CD8-positive, alpha-beta memory T cell (primary cell): ENCODE measurements at places on chromosomes 7 and 10.
A peak's percentile ranks its signal among the peaks of the same experiment; 100 is the strongest.

DNA sequence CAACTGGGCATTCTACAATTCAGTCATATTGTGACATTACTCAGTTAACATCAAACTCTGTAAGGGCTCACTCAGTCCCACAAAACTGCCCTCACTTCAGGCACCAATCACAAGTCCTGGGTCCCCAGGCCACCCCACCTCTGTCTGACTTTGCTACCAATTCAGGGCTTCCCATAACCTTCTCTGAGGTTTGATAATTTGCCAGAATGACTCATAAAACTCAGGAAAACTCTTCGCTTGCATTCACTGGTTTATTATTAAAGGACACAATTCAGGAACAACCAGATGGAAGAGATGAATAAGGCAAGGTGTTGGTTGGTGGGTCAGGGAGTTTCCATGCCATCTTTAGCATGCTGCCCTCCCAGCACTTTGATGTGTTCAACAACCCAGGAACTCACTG is 41.3 kb downstream of the AVL9 start:
- no peak for DNase-seq

GRCh38 chr7:100119970-100120732 is 717 bp downstream of the CNPY4 start:
- DNase-seq: peak; percentile 65

GRCh38 chr10:123139521-123140163 is 3.9 kb downstream of the HMX3 start:
- DNase-seq: no peak

GRCh38 chr7:95501261-95501832 is 15.6 kb downstream of the ASB4 start:
- no peak for DNase-seq

DNA sequence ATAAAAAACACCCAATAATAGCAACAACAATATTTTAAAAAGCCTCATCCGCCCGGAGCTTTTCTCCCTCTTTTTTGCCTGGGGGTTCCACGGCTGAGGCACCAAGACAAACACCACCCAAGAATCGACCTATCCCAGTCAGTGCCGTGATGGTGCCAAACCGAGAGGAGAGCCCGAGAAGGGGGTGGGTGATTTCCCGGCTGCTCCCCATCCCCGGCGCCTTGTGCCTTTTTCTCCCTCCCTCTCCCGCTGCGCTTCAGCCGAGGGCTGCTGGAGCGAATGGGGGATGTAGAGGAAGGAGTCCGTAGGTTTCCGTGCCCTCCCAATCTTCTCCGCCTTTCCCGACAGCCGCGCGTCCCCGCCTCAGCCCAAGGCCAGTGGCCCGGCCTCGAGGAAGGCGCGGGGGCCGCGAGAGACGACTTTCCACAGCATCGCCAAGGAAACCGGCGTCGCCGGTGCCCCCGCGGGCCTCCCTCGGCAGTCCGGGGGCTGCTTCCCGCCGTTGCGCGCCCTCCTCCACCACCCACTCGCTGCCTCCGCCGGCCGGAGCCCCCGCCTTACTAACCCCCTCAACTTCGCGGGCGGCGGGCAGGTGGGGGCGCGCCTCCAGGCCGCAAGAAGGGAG is 1.3 kb downstream of the EGR2 start:
- DNase-seq: no peak

- DNase-seq: no peak
Observed at GRCh38 chr10:51950996-51951555, 251.7 kb upstream of the CSTF2T start.

DNA sequence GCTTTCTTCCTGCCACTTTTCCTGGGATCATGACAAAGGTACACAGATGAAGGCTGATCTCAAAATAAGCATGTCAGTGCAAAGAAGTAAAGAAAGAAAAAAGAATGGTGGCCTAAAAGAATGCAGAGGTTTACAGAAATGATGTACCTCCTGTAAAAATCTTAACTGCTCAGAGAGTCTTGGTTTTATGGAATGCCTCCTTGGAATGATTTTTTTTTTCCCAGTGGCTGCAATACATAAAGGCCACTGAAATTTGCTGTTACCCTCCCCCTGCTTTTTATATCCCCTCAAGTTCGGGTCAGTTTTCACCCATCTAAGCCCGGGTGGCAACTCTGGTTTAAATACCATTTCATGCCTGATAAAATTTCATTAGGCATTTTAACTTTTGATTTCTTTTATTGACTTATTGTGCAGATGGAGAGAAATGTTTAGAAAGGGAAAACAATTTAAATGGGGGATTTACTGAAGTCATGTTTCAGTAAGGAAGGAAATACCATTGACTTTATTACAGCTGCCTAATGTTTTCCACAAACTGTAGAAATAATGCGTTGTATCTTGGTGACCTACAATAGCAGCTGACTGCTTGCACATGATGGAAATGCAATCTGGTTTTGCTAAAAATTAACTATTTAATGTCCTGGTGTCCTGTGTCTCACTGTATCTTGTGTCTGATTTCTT is 102.5 kb downstream of the SAMD9 start:
- no peak for DNase-seq

DNA sequence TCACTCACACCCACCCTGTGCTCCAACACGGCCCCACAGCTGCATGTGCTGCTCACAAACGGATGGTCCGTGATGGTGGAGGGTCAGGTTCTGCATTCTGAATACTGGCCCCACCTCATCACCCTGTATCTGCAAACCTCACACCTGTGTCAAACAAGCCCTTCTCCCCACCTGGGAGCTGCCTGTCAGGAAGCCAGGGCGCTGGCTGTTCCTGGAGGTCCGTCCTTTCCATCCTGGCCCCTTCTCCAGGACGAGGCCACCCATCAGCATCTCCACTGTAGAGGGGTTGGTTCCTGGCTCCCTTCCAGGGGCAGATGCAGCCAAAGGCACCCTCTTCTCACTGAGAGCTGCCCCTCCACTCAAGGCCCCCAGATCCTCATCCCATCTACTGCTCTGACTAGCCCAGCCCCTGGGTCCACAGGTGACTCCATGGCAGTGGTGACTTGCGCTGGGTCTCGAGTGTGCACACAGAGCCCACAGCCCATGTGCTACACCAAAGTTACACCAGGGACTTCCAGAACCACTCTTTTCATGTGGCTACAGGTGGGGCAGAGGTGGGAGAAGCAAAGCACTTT is 229.4 kb downstream of the TNS3 start:
- no peak for DNase-seq

GRCh38 chr10:104391150-104391968 is 37.7 kb downstream of the CFAP58 start:
- DNase-seq: no peak

- DNase-seq: no peak
Observed at GRCh38 chr10:90788968-90789367, 68.9 kb downstream of the HTR7 start.

GRCh38 chr7:1354661-1355567 is 104.4 kb downstream of the MICALL2 start:
- DNase-seq: no peak

DNA sequence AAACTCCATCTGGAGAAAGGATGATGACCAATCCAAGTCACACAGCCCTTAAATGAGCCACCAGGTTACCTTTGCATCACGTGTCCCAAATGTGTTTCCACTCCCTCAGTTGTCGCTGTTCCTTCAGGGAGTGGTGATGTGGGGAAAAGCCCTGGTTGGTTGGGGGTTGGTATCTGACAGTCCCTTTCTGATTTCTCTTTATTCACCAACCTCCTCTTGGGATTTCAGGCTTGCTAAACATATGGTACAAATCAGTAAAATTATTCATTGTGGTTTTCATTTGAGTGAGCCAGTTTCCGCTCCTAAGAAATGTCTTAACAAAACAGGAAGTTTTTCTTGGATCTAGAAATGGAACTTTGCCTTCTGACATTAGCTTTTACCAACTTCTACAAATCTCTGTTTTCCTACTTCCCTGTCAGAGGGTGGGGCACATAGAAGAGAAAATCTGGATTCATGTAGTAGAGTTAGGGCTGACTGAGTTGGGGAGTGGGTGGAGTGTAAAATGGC is 40.0 kb upstream of the KMT2E start:
- DNase-seq: no peak

GRCh38 chr7:13827716-13828115 is 161.8 kb downstream of the ETV1 start:
- DNase-seq: no peak

- DNase-seq: no peak
Observed at GRCh38 chr10:3060481-3060889, 6.9 kb upstream of the PFKP start.

GRCh38 chr7:116610210-116610609 is 61.8 kb upstream of the MET start:
- no peak for DNase-seq

- DNase-seq: no peak
Observed at GRCh38 chr7:1112625-1113547, 25.0 kb downstream of the GPER1 start.

GRCh38 chr7:135976312-135977006 is 700 bp downstream of the MTPN start:
- peak; percentile 63 for DNase-seq

DNA sequence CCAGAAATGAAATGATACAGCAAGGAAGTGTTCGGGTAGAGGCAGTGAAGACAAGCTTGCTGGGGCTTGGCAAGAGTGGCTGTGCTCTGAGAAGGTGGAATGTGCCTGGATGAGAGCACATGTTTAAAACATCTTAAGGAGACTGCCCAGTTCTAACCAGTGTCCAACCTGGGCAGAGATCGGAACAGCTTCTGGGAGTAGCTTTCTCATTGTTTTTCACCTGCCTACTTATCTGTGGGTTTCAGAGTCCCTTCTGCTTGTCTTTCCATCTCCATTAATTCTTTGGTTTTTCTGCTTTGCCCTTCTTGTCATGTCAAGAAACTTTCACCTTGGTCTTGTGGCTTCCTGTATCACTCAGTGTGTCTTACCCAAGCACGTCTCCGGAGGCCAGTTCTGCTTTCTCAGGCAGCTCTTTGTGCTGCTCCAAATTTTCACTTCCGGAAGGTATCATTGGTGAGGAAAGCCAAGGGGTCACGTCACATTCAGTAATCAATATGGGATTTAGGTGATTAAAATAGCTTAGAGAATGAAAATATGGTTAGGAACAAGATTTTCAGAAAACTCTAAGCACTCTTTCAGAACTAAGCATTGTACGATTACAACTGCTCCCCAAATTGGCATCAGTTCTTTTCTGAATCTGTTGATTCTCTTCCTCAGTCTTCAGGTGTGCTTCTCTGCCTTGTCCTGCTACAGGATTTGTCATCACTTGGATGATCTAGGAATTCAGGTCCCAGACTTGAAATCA is 5.5 kb upstream of the LAMB4 start:
- DNase-seq: peak; percentile 4

DNA sequence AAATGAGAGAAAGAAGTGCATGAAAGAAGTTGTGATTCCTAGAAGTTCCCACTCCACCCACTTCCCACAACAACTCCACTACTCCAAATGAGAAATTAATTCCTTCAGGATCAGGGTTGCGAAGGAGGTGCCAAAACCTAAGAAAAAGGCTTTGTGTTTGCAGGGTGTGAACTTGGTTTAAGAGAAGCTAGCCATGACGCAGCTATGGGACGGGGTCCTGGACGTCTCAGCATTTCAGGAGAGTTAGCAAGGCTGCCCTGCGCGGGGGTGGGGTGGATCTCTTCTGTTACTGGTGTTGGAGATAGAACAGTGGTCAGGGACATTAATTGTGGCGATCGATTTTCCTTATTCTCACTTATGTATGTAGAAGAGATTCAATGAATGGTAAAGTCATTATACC is 61.2 kb downstream of the CHST3 start:
- DNase-seq: no peak

DNA sequence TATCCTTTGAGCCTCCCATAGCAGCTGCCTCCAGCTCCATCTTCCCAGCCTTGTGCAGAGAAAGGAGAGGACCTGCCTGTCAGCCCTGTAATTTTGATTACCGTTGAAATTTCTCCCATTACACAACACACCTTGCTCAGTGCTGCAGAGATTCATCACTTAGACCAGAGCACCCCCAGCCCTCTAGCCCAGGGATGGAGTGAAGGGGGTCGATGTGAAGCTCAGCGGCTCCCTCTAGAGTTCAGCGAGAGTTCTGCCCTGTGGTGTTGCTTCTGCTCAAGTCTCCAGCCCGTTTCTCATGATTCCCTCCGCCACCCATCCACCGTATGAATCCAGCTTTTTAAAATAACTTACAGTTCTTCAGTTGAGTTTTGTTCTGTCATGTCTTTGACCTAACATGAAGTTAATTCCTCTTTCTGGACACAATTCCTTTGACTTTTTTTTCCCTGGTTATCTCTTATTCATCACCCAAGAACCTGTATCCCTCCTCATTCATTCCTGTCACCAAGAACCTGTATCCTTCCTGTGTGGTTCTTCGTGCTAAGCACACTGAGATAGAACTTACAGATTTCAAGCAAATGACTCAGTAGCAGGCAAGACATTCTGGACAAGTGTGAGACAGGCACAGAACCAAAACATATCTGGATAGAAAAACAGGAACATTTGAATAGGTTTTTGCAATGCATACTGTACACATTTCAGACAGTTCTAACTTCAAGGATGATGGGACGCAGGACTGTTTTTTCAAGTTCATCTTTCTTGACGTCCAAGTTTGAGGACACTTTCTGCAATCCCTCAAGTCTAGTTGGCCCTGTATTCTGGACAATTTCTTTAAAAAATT is 35.0 kb upstream of the ZNF32 start:
- DNase-seq: no peak

DNA sequence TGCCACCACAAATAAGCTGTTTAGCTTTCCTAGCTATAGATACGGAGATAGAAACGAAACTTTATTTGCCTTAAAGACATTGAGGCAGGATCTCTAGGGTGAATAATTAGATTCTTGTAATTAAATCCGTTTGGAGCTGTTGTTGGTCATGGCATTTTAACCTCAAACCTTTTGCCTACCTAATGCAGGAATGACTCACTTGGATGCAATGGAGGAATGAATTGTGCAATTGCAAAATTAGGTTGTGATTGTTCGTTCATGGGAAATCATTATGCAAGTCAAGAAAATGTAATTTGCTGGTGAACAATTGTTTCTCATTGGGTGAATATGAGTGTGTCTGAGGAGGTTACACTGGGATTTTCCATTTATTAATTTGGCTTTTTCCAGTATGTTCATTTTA is 703.5 kb downstream of the GATA3 start:
- DNase-seq: no peak

DNA sequence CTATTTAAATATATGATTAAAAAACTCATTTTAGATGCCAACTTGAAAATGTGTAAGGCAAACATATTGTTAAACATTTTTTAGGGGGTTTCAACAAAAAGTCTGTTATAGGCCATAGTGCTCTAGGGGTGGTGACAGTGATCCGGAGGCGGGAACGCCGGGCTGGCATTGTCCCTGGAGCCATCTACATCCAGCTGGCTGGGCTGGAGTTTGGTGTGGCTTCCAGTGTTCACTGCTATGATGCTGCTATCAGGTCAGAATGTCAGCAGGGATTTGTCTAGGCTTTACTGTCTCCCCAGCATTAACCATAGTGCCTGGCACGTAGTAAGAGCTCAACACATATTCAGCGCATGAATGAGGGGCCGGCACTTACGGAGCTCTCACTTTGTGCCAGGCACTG is 1.9 kb upstream of the SLC18A2 start:
- DNase-seq: no peak
